Ascending aorta (tissue), 2 donors: ENCODE measurements at places on chromosomes 16 and 17.

- DNase-seq: no peak
These were observed 3.6 kb upstream of the MAFG start for GRCh38 chr17:81931189-81931556.

GRCh38 chr17:3740611-3741073 is 16.9 kb downstream of the HASPIN start:
- DNase-seq: no peak

DNA sequence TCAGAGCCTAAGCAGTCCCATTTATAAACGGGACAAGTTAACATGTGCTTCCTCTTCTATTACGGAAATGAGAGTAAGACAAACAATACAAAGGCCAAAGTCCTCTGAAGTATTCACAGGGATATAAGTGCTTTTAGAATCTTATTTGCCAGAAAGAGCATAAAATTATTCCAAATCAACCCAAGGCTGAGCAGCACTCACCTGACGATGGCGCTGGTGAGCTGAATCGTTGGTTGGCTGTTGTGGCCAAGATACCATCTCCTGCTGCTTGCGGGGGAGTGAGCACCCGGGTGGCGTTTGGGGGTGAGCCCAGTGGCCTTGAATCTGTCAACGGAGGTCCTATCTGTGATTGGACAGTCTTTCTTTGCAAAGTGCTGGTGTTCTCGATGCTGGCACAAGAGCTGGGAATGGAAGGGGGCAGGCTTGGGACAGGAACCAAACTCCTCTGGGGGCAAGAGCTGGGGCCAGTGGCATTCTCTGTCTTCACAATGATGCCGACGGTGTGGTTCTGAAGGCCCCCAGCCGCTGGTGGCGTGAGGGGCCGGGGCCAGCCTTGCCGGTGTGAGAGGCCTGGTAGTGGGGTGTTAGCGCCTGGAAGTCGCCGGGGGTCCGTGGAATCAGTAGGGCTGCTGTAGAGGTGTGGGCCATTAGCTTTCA is 9.5 kb upstream of the DHRS13 start:
- no peak for DNase-seq

DNA sequence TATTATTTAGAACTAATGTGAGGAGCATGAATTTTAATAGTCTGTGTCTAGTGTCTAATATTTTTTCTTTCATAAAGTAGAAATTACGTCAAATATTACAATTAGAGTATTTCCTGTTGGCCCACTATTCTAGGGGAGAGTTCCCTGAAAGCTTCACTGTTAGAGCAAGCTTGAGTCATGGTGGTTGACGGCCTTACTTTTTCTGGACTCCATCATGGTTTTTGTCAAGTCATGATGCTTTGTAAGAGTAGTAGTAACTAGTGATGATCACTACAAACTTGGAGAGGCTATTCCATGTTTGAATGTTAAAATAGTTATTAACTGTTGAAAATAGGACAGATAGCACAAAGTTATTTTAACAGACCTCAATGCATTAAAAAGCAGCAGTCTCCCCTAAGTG is 1.7 kb downstream of the PSMD11 start:
- no peak for DNase-seq

DNA sequence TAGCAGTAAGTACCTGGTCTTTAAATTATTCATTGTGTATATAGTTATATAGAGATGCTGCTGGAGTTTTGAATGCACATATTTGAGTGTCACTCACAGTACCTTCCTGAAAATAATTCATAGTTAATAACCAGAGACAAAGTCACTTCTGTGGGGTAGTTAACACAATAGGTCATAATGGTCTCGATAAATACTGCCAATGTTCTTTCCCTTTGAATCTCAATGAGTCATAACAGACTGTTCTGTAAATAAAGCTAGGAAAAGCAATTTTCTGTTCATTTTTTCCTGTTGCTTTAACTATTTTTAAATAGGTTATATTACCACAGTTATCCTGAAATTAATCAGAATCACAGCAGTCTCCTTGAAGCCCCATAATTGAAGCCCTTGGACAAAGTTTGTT is 87.2 kb downstream of the MAP2K4 start:
- no peak for DNase-seq

DNA sequence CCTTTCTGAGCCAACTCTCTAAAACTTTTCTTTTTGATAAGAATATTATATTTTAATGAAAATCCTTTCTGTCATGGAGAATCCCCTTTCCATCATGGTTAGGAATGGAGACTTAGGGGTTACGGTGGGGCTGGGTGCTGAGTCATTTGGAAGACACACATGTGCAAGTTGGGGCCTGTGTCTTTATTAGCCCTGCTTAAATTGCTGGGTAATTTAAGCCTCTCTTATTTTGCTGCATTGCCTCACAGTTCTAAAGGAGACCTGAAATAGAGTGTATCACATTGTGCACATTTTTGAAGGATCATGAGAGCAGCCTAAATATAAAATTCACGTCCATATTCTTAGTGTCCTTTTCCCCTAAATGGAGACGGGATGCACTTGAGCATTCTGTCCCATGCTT is 61.8 kb upstream of the RBFOX1 start:
- DNase-seq: no peak

DNA sequence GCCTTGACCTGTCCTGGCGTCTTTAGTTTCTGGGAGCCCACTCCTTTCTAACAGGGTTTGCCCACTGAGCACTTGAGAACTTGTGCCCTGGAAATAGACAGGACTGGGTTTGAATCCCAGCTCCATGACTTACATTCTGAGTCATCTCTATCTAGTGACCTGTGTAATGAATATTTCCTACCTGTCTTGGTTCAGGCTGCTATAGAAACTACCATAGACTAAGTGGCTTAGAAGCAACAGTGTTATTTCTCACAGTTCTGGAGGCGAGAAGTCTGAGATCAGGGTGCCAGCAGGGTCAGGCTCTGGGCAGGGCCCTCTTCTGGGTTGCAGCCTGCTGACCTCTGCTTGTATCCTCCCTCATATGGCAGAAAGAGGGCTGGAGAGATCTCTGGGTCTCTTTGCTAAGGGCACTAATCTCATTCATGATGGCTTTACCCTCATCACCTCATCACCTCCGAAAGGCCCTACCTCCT is 110.7 kb upstream of the DHX40 start:
- DNase-seq: no peak

DNA sequence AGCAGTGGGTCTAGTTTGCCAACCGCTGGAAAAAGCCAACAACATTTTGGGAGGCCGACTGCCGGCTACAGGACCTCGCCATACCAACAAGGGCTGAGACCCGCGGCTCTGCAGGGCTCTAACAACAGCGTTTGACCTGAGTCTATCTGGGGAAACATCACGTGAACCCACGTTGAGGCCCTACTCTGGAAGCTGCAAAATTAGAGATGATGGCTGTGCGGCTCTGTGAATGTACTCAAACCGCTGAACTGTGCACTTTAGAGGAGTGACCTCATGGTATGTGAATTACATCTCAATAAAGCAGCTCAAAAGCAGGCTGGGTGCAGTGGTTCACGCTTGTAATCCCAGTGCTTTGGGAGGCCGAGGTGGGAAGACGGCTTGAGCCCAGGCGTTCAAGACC is 10.1 kb upstream of the CEP295NL start:
- DNase-seq: no peak

DNA sequence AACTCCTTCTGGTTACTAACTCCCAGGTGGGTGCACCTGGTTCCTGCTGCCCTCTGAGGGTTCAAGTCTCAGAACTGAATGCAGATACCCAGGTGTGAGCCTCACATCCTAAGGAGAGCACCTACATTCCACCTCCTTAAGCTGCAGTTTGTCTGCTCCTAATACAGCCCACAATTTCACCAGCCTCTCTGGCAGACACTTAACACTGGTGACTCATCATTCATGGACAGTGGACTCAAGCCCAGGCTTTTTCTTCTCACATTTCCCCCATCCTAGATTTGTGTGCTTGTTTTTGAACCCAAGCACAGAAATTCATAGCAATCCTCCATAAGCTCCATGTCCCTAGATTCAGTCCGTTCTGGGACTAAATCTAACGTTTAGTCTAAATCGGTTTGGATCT is 7.0 kb upstream of the MAF start:
- no peak for DNase-seq

- DNase-seq: no peak
These were observed 54.7 kb upstream of the ZNF423 start for GRCh38 chr16:49910541-49911071.

GRCh38 chr17:37643869-37644268 is 623 bp upstream of the DDX52 start:
- DNase-seq: no peak

DNA sequence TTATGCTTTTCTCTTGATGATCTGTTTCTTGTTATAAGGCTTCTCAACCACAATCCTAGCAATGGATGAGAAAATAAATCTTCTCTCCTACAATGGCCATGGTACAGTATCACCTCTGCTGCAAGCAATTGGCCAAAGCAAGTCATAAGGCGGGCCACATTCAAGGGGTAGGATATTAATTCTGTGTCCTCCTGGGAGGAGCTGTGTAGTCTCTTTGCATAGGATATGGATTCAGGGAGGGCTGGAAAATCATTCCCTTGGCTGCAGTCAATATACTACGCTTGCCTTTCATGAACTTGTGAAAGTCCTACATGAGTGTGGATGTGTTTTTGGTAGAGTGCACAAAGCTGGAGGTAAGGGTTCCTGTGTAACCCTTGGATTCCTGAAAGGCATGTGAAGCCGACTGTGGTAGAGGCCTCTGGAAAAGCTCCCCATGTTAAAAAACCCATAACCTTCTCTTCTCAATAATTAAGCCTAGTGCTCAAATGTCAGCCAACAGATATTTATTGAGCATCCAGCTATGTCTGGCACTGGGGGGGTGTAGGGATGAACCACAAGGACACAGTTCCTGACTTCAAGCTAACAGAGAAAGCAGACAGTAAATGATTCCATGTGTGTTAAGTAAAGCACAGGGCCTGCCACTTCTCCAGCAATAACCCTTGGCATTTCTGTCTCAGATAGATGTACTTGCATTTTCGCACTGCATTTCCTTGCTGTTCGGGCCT is 147.6 kb upstream of the HS3ST3A1 start:
- DNase-seq: no peak

DNA sequence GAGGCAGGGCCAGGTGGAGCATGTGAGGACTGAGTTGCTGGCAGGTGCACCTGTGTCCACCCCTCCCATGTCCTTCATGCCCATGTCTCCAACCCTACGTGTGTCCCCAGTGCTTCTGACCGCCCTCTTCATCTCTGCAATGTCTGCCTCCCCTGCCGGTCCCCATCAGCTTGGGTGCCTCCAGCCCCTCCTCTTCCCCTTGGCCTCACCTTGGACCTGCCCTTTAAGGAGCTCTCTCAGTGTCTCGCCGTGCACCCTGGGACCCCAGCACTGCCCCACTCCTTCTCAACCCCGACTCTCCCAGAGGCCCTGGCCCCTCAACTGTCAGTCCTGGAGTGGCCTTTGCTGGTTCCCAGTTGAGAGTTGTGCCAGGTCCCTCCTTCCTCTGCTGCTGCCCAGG is 15.0 kb downstream of the RIPOR1 start:
- no peak for DNase-seq

- no peak for DNase-seq
These were observed 13.4 kb downstream of the UBALD1 start for GRCh38 chr16:4601036-4601863.
